Renal cortex interstitium (tissue), 15 donors: ENCODE measurements at places on chromosomes 2 and 18.

DNA sequence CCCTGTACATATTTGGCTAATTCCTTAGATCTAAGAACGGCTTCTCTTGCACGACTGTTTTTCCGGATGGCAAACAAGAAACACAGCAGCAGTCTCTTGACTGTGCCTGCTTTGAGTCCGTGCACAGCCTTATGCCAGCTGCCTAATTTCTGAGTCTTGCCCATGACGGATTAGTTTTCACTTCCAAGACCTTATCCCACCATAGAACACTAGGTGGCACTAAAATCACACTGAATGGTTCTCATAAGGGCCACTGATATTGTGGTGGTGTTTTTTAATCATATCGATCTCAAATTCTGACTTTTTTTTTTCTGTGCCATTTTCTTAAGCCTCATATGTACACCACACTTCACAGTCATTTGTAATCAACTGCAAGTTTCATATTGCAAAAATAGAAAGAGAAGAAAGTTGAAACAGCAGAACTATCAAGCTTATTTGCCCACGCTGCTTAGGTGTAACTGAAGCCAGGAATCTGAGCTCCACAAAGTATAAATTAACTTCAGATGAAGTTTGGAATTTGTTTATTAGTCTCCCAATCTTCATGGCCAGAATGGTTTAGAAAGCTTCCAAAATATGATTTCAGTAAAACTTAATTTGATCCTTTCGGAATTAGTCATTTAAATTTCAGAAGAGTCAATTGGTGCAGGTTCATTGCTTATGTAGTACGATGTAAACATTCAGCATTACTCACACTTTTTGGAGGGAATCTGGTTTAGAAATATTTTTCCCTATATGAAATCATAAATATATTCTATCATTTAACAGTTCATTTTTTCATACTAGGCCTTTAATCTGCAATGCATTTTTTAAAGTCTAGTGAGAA lies 45.5 kb upstream of the SCN7A start:
- DNase-seq: peak; percentile 46

- DNase-seq: no peak
Measured at GRCh38 chr2:173021939-173022371, 53.7 kb upstream of the MAP3K20 start.

GRCh38 chr2:84969511-84970209 lies 1.3 kb upstream of the KCMF1 start:
- DNase-seq: no peak

GRCh38 chr2:70553334-70553583 lies 367 bp downstream of the TGFA start:
- no peak for DNase-seq

- DNase-seq: no peak
Measured at GRCh38 chr2:89820248-89820647, 1128.8 kb downstream of the RPIA start.

- DNase-seq: no peak
Measured at GRCh38 chr2:30566631-30567030, 119.6 kb downstream of the LCLAT1 start.

GRCh38 chr2:134836986-134837385 lies 1.4 kb upstream of the ACMSD start:
- no peak for DNase-seq

GRCh38 chr2:126770466-126770865 lies 114.5 kb downstream of the GYPC start:
- no peak for DNase-seq

DNA sequence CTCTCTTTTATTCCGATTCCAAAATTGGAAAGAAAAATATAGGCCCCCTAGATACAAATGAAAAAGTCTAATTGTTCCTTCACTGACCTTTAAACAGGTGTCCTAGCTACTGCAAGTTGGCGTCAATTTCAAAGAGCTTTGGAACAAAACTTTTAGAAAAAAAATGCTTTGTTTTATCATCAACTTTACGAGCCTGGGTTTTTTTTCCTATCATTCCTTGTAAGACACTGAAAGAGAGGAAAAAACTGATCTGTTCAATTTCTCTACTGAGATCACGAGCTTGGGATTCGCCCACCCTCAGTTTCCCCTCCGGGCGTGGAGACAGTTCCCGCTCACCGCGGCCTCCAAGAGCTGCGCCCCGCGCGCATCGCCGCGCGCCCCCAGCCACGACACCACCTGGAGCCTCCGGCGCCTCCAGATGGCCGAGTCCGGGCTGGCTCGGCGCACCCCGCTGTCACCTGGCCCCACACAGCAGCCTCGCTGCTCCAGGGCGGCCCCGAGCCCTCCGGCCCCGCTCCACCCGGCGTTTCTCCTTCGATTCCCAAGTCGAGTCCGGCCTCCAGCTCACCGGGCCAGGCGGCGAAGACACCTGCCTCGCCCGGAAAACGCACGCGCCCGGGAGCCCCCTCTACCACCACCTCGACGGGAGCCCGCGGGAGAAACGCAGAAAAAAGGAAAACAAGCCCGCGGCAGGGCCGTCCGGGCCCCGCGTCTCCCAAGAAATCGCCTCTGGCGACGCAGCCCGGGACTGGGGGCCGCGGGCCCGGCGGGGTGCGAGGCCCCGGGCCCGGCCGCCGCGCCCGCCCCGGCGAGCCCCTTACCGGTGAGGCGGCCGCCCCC lies 656 bp downstream of the TBC1D8 start:
- no peak for DNase-seq

- DNase-seq: no peak
Measured at GRCh38 chr2:77034445-77034844, 487.7 kb downstream of the LRRTM4 start.

GRCh38 chr18:53544917-53545316 lies 679.6 kb downstream of the MBD2 start:
- no peak for DNase-seq

DNA sequence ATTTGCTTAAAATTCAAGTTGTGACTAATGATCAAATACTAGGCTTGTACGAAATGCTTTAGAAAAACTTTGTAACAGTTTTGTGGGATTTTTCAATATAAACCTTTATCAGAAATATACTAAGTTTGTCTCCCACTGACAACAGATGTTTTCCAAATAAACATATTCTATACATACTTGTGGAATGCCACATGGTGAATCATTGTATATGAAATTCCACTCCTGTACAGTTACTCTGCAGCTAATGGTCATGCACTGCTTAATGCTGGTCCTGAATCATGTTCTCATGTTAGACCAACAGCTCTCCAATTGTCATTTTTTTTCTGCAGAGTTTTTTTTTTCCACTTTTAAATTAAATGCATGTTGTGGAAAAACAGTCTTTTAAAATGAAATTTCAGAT lies 90.1 kb downstream of the DPP4 start:
- DNase-seq: no peak

DNA sequence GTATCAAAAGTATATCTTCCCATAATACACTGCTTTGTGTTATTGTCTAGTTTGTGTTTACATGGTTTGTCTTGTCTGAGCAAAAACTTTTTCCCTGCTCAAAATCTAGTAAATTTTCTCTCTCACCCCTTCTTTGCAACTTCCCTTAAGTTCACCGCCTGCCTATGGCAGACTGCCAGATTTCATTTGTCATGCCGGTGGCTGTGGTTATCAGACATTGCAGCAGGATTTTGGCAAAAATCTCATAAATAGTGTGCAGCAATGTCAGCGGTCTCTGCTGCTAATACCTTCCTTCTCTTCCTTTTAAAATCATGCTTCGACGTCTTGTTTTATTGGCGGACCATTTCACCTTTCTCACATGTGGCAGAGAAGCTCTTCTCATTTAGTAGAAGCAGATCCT lies 45.6 kb upstream of the TMEM178A start:
- DNase-seq: no peak

GRCh38 chr2:33763671-33764310 lies 164.7 kb upstream of the FAM98A start:
- no peak for DNase-seq

DNA sequence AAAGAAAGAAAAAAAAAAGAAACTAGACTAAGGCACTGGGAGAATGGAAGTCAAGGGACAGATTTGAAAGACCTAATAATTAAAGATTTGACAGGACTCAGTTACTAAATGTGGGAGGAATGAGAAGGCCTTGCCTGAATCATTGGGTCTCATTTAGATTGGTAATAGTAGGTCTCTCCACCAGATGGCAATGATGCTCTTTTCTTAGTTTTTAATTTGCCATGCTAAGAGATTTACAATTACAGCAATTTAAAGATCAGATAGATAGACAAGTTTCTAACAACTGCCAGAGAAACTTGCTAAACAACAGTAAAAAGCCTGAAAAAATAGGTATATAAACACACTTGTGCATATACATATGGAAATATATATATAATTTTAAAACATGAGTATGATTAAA lies 153.0 kb downstream of the TMEM247 start:
- DNase-seq: no peak

GRCh38 chr18:75507636-75508035 lies 80.1 kb upstream of the SMIM21 start:
- DNase-seq: no peak

GRCh38 chr2:14047491-14047890 lies 585.0 kb upstream of the LRATD1 start:
- DNase-seq: no peak

- no peak for DNase-seq
Measured at GRCh38 chr2:240875228-240876034, 6.8 kb downstream of the AGXT start.

- no peak for DNase-seq
Measured at GRCh38 chr2:179952658-179953057, 54.4 kb downstream of the CWC22 start.

GRCh38 chr18:37525262-37525585 lies 40.4 kb downstream of the CELF4 start:
- no peak for DNase-seq

- DNase-seq: no peak
Measured at GRCh38 chr18:49752095-49752457, 61.3 kb downstream of the ACAA2 start.

DNA sequence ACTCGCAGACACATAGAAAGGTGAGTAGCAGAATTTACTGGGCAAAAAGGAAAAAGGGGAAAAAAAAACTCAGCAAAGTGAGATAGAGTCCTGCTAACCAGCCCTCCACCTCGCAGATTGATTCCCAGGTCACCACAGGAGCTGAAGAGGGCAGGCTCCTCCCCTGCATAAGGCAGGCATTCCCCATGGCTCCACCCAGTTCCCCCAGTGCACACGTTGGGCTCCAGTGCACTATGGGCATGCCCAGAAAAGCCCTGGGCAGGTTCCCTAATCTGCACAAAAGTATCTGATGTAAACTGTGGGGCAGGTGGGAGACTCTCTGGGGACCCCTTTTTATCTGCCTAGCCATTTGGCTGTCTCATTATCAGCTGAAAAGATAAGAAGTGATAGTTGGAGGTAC lies 461.2 kb upstream of the TMEFF2 start:
- DNase-seq: no peak

GRCh38 chr2:167401309-167401708 lies 513.0 kb downstream of the XIRP2 start:
- DNase-seq: no peak

GRCh38 chr2:88187927-88188326 lies 17.8 kb downstream of the THNSL2 start:
- DNase-seq: no peak

GRCh38 chr2:43174368-43174916 lies 52.0 kb downstream of the ZFP36L2 start:
- no peak for DNase-seq

DNA sequence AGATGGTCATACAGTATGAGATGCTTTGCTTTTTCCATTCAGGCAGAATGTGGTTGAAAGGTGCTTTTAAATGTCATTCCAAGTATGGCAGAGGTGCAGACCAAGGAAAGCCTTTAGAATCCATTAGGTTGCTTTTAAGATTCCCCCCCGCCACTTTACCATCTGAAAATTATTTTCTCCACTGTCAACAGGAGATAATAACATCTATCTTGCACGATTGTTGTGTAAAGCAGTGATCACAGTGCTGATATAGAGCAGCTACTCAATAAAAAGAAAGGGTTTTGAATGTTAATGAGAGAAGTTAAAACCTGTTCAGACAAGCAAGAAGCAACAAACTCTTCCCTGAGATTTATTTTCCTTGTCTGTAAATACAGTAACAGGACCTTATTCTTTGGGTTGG lies 372.5 kb upstream of the GCFC2 start:
- DNase-seq: no peak

DNA sequence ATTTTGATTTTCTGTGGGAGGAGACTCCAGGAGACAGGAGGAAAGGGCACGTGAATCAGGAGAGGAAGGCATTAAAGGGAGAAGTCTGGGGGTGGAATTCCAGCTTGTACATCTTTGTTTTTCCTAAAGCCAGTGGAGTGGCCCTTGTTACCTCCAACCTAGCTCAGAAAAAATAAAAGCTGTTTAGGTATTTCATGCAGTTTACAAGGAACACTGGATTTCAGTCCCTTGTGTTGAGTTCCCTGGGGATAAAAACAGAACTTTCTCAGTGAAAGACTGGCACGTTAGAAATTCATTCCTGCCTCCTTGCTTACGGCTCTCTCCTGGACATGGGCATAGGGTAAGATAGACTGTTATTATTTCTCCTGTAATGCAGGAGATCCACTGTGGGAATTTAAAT lies 170.2 kb downstream of the ZEB2 start:
- DNase-seq: no peak

DNA sequence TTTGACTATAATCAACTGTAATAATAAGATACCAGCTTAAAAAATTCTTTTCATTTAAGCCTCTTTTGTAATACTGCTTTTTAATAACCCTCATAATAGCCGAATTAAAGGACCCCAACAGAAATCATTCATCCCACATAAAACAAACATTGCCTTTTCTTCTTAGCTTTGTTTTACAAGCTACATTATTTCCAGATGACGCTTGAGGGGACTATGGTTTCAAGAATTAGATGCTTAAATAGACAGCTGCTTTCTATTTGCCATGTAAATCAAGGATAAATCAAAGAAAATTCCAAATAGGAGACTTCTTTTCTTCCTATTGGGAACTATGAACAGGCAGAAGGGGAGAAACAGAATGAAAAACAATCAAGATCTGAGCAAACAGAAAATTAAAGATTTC lies 200.7 kb upstream of the SMAD7 start:
- DNase-seq: no peak

DNA sequence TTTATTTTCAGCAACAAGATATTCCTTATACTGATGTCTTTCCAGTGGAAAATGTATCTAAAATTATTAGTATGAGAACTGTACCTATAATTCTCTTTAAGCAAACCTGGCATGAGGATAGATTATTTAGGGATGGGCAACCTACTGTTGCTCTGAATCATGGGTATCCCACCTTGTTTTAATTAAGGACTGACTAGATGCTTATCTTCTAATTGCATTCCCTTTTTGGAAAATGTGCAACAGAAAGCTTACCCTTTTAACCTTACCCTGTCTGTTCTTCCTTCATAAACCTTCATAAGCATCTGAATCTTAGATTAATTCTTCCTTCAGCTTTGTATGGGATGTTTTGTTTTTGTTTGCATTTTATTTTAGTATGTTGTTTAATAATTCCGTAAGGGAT lies 110.3 kb downstream of the TAF4B start:
- no peak for DNase-seq

GRCh38 chr2:62340994-62341484 lies 145.1 kb downstream of the B3GNT2 start:
- DNase-seq: no peak

- DNase-seq: no peak
Measured at GRCh38 chr18:51852681-51853080, 487.3 kb upstream of the DCC start.

GRCh38 chr18:61034580-61034979 lies 298.6 kb upstream of the CDH20 start:
- DNase-seq: no peak
